ENCODE measurements at places on chromosomes 13 and 19.
A peak's percentile ranks its signal among the peaks of the same experiment; 100 is the strongest.

GRCh38 chr13:111392486-111392885, 72.0 kb downstream of the TEX29 start:
- no peak for DNase-seq

GRCh38 chr19:39350156-39350555, 7.9 kb downstream of the SAMD4B start:
- no peak for DNase-seq

- DNase-seq: no peak
Measured at GRCh38 chr13:34667286-34668218, 274.5 kb upstream of the NBEA start.

DNA sequence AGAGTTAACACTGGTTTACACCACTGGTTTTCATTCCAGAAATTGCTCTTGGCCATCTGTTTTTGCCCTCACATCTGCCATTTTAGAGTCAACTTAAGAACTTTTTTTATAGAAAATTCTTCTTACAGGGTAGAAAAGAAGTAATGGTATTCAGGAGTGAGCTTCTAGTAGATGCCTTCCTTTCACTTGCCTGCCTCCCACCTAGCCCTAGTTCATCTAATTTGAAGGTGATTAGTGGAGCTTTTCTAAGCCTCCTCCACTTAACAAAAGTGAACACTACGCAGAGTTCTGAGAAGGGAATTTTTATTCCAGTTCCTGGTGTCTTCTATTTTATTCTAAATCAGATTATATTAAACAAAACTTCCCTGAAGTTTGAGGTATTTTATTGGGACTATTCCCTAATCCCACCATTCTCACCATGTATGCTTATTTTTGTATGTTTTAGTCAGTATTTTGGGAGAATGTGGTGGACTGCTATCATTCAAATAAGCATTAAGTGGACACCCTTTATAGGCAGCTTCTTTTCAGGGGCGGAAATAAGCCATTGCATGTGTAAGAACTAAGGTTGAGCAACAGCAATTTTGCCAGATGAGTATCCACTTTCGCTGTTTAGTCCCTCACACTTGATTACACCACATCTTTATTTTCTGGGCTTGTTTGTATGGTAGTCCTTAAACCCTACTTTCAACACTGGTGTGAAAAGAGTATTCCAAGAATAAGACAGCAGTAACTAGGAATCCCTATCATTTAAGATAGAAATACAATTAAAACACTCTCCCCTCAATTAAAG, 156.9 kb downstream of the ENOX1 start:
- DNase-seq: no peak

- peak; percentile 83 for DNase-seq
Measured at GRCh38 chr19:12847159-12848139, 9.1 kb downstream of the MAST1 start.

- no peak for DNase-seq
Measured at GRCh38 chr19:1366296-1366695, 17.4 kb upstream of the NDUFS7 start.

Measured in effector memory CD8-positive, alpha-beta T cell (primary cell).